Epithelial cell of proximal tubule (primary cell): ENCODE measurements at places on chromosomes 6 and 20. TPM values are rescaled to one million over a fixed set of nuclear protein-coding genes. Genes with fewer than 3 reads are reported as not detected.

DNA sequence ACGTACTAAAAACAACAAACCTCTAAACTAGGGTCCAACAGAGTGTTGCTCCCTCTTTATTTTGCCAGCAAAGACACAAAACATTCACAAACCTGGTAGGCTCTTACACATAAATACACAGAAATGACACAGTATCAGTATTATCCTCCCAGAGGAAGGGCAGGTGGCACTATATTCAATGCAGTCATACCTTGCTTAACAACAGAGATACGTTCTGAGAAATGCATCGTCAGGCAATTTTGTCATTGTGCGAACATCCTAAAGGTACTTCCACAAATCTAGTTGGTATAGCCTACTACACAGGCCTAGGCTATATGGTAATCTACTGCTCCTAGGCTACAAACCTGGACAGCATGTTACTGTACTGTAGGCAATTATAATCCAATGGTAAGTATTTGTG, 9.6 kb downstream of the ZBTB2 start:
- DNase-seq = no peak

DNA sequence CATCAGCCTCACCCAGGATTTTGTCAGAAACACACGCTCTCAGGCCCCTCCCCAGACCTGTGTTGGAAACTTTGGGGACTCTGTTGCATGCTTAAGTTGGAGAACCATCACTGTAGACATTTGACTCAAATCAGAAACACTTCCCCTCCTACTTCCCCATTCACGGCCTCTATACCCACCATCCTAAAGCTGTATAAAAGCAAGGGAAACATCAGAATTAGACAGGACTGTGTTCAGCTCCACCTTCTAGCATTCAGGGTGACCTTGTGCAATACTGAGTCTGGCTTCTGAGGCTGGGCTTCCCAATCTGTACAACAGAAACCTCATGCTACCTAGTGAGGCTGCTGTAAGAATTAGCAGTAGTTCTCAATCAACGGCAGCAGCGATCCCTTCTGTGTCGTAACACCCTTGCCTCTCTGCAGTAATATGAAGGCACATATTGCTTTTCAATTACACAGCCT, 252.3 kb downstream of the LY86 start:
- no peak for DNase-seq

DNA sequence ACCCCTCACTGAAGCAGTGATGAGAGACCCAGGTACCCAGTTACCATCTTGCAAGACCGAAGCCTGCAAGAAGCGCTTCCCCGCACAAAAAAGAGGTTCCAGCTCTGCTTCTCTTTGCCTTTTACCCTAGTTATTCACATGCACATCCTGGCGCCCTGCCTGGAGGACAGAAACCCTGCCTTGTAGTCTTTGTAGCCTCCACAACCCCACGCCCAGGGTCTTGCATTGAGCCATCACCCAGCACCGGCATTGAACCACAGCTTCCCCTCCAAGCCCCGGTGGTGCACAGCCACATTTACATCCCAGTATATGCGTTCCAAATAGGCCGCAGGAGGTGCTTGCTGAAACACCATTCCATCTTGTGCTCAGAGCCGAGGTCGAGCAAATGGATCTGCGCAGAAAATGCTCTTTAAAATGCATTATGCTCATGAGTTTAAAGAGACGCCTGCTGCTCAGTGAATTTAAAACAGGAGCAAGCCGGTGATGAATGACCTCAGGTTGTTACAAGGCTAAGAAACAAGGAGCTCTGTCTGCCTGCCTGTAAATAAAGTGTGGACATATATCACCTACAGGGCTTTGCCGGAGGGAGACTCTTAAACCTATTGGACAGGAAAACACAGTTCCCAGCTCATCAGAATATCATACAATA, 61.7 kb downstream of the GNAS-AS1 start:
- no peak for DNase-seq

DNA sequence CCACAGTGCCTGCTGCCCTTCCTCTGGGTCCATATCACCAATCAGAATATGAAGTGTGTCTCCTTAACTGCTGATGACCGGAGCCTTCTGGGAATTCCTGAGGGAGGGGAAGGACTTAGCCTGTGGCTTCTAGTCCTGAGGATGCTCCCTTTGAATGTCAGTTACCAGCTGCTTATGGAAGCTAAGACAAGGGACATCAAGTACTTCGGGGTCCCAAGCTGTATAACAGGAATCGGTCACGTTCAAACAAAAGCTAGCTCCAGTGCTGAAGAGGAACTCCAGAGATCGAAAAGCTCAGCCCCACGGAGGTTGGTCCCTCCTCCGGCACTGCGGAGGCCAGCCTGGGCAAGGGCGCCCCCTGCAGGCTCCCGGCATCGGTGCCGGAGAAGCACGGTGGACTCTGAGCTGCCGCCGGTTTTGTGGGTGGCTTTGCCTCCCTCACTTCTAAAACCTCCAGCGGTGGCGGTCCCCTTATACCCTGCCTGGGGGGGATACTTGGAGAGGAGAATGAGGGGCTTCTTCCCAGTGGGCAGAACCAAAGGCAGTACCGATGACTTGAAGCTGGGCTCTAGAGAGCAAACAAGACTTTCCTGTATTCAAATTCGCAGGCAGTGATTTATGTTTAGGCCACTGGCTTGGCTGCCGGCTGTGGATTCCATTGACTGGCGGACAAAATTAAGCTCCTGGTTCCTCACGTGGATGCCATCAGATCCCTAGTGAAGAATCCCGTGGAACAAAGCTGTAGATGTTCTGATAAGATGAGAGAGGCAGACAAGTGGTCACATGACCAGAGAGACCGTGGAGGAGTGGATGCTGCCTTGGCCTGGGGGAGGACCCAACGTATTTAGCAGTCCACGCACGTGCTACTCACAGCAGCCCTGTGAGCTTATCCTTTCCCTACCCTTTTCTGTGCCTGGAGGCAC, 16.2 kb upstream of the UBR2 start:
- no peak for DNase-seq

- DNase-seq = no peak
These were observed 1011.4 kb downstream of the KIF16B start for GRCh38 chr20:15561707-15562404.

DNA sequence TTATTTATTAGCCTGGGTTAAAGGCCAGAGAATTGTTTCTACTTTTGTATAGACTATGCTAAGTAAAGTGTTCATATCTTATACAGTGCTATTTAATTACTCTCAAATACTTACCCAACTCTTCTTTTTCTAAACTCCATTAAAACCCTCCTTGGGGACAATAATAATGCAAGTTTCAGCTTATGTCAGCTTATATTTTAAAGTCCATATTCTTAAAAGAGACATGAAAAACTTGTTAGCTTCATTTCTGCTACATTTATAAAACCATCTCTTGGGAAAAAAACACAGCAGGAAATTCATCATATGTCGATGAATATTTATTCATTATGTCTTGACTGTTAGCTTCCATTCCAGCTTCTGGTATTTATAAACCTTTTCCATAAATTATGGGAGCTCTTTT, 71.9 kb upstream of the SDHAF4 start:
- DNase-seq = no peak

DNA sequence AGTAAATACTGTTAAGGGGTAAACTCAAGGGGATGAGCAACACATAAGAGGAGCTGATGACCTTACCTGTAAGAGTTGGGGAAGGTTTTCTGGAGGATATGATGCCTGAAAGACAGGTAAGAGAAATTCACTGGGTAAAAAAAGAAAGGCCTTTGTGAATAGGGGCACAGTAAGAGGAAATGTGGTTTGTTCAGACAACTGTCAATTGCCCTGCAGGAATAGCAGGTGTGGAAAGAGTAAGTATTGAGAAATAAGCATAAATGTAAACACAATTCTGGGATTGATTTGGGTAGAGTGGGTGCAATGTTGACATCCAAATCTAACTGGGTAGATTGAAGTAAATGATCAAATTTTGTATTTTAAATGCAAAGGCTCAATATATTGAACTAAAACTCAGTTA, 670.0 kb downstream of the DHX35 start:
- DNase-seq = no peak

- no peak for DNase-seq
These were observed 27.5 kb upstream of the AGPAT4 start for GRCh38 chr6:161301338-161301737.

Gene HEY2
- 0.36 TPM in 1 of 2 replicates, not detected in the other for total RNA-seq

DNA sequence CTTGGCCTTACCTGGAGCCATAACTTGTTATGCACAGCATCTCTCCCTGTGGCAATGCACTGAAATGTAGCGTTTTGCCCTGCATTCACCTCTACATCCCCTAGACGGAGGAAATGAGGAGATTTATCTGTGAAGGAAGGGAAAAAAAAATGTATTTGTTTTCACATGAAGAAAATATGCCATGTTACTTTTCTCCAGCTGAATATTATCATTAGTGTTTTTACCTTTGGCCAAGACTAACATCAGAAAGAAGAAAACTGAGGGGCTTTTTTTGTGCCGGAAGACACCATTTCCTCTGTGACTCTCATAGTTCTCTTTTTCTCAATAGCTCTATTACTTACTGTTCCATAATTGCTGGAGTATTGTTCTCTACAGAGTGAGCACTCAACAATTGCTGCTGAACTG, 280.4 kb downstream of the PTPRK start:
- DNase-seq = no peak

DNA sequence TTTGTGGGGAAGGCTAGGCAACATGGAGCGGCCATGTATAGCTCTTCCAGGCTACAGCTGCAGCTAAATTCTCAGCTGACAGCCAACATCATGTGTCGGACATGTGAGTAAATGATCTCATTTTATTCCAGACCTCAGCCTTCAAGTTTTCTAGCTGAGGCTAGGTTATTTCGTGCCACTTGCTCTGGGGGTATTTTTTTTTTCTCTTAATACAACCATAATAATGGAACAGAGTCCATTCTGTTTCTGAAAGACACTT, 573.5 kb downstream of the CD109 start:
- DNase-seq = no peak

DNA sequence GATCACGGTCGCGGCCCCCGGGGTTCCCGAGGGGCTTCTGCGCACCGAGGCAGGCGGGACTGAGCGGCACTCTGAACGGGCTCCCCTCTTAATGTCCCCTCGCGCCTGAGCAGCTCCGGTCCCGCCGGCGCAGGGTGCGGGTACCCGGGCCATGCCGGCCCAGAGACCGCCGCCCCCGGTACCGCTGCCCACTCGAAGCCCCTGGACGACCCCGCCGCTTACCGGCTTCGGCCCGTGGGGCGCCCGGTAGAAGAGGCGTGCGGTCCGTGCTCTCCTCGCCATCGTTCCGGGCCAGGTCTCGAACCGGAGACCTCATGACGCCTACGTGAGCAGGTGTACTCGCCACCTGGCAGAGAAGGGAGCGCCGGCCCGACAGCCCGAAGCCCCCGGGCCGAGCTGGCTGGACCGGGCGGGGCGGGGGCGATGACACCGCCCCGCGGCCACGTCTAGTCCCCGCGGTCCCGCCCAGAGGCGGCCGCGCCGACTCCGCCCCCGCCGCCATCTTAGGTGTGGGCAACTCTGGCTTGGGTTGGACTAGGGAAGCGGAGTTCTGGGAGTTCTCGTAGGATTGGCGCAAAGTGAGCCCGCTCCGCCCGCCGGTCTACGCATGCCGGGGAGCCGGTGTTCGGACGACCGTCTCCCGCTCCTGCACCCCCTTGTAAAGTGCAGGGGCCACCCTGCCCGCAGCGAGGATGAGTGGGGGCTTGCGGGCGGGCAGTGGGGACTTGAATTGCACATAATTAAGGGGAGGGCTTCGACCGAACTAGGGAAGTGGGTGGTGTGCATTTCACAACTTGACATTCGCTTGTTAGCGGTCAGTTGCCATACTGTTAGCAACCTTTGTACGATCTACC, at the start of gene SLC17A5:
Gene SLC17A5 (minus strand): TSS at position 422 of the 854 bp plus-strand sequence. CDS start 106 bp downstream, at position 316.
- DNase-seq = peak; percentile 47

DNA sequence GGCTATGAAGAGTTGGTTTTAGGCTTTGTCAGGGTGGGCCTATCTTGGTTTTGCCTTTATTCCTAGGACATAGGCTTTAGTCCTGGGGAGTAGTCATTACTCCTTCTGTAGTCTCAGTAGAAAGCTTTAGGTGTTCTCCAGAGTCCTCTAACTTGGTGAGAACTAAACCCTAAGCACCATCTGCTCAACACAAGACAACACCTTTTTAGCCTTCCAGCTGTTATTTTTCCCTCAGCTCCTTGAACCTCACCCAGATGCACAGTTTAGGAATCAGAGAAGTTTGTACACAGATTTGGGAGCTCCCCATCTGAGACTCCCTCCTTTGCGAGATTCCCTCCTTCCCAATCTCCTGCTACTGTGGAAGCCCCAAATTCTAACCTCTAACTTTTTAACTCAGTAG, 141.3 kb downstream of the QRSL1 start:
- DNase-seq = no peak

GRCh38 chr6:140039364-140039763, 664.9 kb upstream of the CITED2 start:
- no peak for DNase-seq

GRCh38 chr6:163728442-163729126, 314.1 kb downstream of the QKI start:
- no peak for DNase-seq

DNA sequence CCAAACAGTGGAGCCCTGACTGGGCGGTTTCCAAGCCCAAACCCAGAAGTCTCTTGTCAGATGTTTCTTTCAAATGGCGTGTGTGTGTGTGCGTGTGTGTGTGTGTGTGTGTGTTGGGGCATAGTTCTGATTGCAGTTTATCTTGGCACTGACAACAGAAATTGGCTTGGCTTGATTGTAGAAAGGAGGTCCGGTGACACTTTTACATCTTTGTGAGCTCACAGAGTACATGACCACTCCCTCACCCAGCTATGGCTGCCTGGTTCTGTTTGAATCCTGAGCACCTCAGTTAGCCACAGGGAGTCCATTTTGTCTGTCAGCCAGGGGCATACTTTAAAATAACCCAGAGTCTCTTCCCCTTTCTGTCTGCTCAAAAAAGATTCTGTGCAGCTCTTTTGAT, 276.3 kb downstream of the CD83 start:
- DNase-seq = no peak

DNA sequence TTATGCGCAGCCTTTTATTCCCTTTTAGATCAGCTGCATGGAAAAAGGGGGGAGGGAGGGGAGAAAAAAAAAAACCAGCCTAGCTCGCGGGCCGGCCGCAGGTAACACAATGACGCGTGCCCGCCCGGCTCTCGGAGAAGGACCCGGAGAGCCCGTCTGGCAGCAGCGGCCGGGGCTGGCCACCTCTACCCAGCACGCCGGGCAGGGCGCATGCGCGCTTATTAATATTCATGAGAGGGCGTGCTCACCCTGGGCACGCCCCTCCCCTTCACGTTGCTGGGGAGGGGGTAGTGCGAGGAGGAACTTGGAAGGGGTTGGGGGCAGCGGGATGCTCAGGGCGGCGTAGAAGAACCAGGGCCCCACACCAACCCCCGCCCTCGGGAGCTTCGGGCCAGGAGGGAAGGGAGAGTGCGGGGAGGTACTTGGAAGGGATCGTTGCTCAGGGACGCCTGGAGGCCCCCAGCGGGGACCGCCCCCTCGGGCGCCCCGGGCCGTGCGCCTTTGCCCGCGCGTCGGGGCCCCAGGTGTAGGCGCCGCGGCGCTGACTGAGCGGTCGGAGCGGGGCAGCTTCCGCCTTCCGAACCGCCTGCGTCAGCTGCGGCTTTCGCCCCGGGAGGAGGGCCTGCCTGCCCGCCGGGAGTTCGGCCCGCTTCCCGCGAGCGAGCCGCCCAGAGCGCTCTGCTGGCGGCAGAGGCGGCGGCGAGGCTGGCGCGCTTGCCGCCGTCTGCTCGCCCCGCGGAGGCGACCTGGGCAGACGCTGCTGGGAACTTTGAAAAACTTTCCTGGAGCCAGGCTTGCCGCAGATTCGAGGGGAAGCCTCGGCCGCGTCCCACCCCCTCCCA, at the start of gene JAG1:
Gene JAG1 (minus strand): TSS at position 158 of the 842 bp plus-strand sequence. CDS start 469 bp downstream, outside the sequence.
- DNase-seq = no peak

Gene PPP1R14C
- 26.3 and 27.0 TPM in 2 replicates for total RNA-seq

Gene KIF3B
- 19.0 and 22.8 TPM in 2 replicates for total RNA-seq
